NCI-H1092 treated with DMSO at 0.1 percent for 48 hours (cell line): ENCODE measurements at places on chromosomes 7 and 10.

- DNase-seq = no peak
Observed at GRCh38 chr10:72455889-72456595, 101.3 kb upstream of the DNAJB12 start.

DNA sequence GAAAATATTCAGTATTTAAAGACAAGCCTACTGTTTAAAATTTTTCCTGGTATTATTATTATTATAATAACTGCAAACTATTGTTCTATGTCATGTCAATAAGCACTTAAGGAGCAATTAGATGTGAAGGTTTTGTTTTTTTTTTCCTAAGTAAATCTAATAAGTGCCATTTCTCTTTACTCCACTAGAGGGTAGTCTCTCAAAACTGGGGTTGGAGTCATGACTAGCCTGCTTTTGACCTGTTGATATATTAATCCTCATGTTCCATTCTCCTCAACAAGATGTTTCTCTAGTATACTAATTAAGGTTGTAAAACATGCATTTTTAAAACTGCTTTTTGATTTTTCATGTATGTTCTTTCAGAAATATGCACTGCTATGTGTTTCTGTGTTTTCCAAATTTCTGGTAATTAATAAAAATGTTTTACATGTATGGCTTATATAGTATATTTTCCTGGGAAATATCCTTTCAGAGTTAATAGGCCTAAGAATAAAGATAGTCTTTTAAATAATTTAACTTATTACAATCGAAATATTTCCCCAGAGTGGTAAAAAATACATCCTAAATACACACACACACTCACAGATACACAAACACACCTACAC, 1.0 kb upstream of the LRRN3 start:
- DNase-seq = peak; percentile 81

GRCh38 chr7:135620980-135621850, 41.1 kb upstream of the STMP1 start:
- DNase-seq = peak; percentile 72

DNA sequence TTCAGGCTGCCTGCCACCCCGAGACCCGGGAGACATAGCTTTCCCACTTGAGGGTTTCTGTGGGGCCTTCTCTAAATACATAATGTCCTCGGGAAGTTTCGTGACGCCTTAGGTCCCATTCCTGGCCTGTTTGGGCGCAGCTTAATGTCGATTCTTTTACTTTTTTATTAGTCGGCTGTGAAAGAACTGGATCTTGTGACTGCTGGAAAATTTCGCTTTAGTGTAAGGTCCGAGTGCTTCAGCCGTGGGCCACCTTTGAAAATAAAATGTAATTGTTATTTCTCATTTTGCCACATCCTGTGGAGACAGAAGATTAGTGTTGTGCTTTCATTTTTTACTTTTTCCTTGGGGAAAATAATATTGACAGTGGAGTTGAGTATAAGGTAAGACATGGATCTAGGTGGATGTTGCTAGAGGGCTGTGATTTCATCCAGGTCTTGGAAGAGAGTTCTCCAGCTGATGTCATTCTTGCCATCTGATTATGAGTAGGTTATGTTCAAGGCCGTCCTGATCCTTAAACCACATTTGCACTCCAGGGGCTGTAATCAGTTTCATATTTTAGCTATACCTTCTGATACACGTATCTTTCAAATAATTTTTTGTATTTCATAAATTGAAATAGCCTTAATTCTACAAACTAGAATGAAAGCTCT, 830 bp downstream of the RAB18 start:
- DNase-seq = no peak

DNA sequence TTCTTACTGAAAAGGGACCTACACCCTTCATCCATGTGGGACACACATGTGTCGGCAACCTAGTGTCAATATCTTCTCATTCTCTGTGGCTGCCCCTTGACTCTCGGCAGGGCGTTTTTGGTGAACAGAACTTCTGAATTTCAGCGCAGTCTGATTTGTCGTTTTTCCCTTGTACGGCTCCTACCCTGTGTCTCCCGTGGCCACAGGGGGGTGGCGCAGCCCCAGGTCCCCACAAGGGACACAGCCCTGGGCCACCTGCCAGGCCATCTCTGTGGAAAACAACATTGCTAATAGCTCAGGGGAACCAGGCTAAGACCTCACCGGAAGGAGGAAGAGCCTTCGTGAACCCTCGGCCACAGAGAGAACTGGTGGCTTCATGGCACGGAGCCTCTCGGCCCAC, 53.1 kb upstream of the NKX6-2 start:
- DNase-seq = no peak

GRCh38 chr10:32446536-32447406, 831 bp downstream of the CCDC7 start:
- DNase-seq = peak; percentile 11

GRCh38 chr7:93821463-93821862, 69.1 kb downstream of the TFPI2 start:
- DNase-seq = no peak

- no peak for DNase-seq
Observed at GRCh38 chr10:37819797-37820196, 37.6 kb downstream of the ZNF248 start.

- no peak for DNase-seq
Observed at GRCh38 chr10:121322776-121323175, 275.5 kb downstream of the FGFR2 start.

DNA sequence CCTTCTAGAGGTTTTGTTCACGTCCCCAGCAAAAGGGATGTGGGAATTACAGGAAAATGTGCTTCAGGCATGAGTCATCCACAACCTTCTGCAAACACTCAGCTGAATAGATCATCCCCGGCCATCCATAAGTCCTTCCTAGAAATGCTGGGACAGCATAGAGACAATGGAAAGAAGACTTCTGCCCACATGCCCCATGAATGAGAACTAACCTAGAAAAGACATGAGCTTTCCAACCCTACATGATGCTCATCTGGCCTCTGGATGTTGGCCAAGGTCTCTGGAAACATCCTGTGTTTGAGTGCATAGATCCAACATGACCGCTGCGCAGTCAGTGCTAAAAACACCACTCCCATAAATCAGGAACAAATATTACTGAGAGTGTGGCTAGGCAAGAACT, 277.5 kb downstream of the PLXNA4 start:
- DNase-seq = peak; percentile 34

DNA sequence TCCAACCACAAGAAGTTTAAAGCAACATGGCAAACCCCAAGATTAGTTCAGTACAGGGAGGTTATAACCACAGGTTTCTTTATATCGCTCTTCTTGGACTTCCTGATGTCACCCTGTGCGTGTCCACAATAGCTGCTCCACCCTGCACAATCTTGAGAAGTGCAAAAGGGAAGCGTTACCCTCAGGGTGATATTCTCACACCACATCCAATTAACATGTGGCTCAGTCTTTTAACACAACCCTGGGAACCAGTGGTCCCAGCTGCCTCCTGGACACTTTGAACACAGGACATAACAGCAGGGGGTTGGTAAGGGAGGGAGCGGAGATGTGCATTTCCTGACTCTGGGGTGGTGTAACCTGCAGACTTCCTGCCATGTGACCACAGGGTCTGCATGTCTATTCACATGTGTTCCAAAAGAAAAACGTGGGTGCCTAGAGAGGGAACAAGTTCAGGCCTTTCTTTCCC, 64.6 kb downstream of the GSAP start:
- DNase-seq = no peak

DNA sequence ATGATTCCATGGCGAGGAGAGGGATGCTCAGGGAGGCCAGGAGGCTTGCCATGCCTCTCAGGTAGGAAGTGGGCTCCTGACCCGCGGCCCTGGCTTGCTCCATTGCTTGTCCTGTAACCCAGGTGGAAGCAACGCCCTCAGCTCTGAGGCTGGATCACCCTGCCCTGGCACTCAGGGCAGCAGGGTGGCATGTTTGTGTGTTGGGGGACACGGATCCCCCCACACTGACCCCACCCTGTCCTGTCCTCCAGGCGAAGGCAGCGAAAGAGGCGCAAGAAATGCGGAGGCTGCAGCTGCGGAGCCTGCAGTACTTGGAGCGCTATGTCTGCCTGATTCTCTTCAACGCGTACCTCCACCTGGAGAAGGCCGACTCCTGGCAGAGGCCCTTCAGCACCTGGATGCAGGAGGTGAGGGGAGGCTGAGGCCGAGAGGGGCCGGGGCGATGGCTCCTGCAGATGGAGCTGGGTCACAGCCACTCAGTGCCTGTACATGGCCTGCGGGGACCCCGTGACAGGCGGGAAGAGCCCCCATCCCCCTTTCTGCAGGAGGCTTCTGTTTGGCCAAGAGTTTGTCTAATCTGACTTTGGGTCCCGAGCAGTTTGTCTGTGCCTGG, 38.3 kb downstream of the PRF1 start:
- no peak for DNase-seq

GRCh38 chr10:35299016-35299415, 37.3 kb upstream of the CCNY start:
- no peak for DNase-seq

- no peak for DNase-seq
Observed at GRCh38 chr7:18535810-18536415, 40.4 kb downstream of the HDAC9 start.

- DNase-seq = no peak
Observed at GRCh38 chr10:101932183-101932582, 88.6 kb upstream of the KCNIP2 start.

- DNase-seq = no peak
Observed at GRCh38 chr10:59222788-59223187, 46.3 kb downstream of the PHYHIPL start.

GRCh38 chr7:107269790-107270189, 101.0 kb downstream of the HBP1 start:
- no peak for DNase-seq

DNA sequence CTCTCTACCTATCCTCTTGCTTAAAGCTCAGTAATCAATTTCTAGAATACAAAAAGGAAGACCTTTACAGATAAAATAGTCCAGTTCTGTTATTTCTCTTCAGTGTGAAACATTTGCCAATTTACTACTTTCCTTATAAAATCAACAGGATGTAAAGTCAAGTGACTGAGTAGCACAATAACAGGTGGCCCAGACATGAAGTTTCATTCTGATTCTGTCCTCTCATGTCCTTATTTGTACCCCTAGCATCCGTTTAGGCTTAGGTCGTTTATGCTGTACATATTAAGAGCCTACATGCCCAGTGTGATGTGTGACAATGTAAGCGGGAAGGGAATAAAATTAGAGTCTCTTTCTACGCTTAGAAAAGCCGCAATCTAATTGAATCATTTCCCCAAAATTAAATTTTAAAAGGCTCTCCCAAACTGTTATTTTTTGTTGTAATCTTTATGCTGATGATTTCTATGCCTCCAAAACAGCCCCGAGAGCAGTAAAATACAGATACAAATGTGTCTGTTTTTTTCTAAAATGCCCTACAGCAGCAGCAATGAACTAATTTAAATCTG, 29.1 kb downstream of the EPC1 start:
- no peak for DNase-seq

DNA sequence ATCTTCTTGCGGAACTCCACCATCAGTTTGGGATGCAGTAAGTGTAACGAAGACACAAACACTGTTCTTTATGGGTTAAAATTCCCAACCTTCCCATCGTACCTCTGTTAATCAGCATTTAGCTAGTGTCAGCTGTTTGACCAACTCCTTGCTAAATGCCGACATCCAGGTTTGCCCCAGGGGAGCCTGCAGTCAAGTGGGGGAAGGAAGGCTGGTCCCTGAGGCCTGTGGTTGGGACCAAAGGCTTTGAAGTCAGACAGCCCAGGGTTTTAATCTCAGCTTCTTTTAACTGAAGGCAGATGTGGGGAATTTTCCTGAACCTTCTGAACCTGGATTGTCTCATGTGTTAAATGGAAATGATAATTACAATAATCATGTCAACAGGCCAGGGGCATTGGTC, 443.7 kb downstream of the GLRX3 start:
- no peak for DNase-seq

- DNase-seq = no peak
Observed at GRCh38 chr7:153530441-153530840, 521.8 kb upstream of the DPP6 start.

DNA sequence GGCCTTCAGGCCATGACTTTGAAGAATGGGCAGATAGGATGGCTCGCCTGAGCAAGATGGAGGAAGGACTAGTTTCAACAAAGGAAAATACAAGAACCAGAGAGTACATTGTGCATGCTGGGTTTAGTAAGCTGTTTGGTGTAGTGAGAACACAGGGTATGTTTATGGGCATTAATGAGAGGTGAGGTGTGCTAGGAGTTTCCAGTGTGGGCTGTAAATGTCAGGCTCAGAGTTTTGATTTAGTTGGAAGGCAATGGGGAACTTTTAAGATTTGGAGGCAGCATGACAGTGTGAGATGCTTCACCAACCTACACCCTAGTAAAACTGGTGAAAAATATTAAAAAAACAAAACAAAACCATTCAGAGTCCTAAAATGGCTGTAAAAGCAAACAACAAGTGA, 13.3 kb downstream of the IGFBP1 start:
- DNase-seq = no peak

GRCh38 chr7:150308575-150308974, 14.6 kb upstream of the LRRC61 start:
- no peak for DNase-seq

DNA sequence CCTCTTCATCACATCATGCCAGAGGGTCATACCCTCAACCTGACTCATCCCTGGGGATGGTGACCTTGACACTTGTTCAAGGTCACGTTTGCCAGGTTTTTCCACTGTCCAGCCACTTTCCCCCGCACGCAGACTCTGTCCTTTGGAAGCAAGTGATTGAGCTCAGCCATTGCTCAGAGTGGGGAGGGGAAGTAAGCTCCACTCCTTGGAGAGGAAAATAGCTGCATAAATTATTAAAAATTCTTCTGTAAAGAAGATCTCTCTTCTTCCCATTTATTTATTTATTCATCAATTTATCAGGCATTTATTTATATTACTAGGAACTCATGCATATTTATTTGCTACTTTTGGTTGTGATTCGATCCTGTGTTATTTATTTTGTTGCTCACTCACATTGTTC, 88.0 kb downstream of the GLRX3 start:
- no peak for DNase-seq

DNA sequence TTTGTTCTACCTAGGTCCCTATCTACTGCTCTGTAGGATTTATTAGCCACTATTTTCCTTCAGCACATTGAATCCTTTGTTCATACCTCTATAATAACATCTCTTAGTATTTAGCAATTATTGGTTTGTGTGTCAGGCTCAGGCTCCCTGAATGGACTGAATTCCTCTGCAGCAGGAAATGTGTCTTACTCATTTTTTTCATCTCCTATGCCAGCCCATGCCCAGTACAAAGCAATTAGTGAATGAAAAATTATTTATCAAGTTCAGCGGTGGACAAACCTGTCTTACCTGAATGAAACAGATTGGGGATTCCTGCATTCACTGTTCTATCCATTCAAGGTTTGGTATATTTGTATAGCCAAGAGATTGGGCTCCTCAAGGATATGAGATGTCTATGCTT, 53.7 kb downstream of the C1GALT1 start:
- DNase-seq = no peak

GRCh38 chr7:158783595-158783994, 45.7 kb downstream of the ESYT2 start:
- DNase-seq = no peak
